Activated T-cell treated with anti-CD3 and anti-CD28 coated beads, Interleukin-2, amount 50 U/mL, for 48 hours (primary cell): ENCODE measurements at places on chromosomes 13 and 19.

GRCh38 chr13:28582225-28582891 lies 76.6 kb upstream of the POMP start:
- no peak for DNase-seq

- DNase-seq, result no peak
Measured at GRCh38 chr19:17576758-17577456, 21.5 kb downstream of the COLGALT1 start.

DNA sequence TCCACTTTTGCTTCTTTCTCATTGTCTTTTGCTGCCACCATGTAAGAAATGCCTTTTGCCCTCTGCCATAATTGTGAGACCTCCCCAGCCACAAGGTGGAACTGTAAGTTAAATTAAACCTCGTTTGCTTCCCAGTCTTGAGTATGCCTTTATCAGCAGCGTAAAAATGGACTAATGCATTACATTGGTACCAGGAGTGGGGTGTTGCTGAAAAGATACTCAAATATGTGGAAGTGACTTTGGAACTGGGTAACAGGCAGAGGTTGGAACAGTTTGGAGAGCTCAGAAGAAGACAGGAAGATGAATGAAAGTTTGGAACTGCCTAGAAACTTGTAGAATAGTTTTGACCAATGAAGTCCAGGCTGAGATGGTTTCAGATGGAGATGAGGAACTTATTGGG lies 115.2 kb downstream of the B3GLCT start:
- no peak for DNase-seq

GRCh38 chr19:3780786-3781304 lies 5.3 kb downstream of the MATK start:
- DNase-seq, result no peak

- no peak for DNase-seq
Measured at GRCh38 chr19:4896372-4896771, 6.3 kb downstream of the ARRDC5 start.

- DNase-seq, result no peak
Measured at GRCh38 chr19:3450796-3451411, 29.4 kb downstream of the SMIM24 start.

GRCh38 chr13:95243207-95243606 lies 58.0 kb downstream of the ABCC4 start:
- DNase-seq, result no peak

- DNase-seq, result no peak
Measured at GRCh38 chr13:112449545-112449930, 73.4 kb downstream of the SPACA7 start.

GRCh38 chr13:73131247-73131646 lies 72.4 kb downstream of the KLF5 start:
- no peak for DNase-seq
